ENCODE measurements at places on chromosomes 1 and 21. TPM values are rescaled to one million over a fixed set of nuclear protein-coding genes. Genes with fewer than 3 reads are reported as not detected.

The BACE2 gene
- 22.9 TPM for polyA plus RNA-seq

The FAM163A gene
- polyA plus RNA-seq = 4.2 TPM

The CYP4A22 gene
- polyA plus RNA-seq = 1.0 TPM

The CYB5RL gene
- 6.0 TPM for polyA plus RNA-seq

The CAMK1G gene
- polyA plus RNA-seq = 10.8 TPM

The THEM5 gene
- polyA plus RNA-seq = 1.5 TPM

The SYT2 gene
- polyA plus RNA-seq = 46.7 TPM

The UBL4B gene
- not detected for polyA plus RNA-seq

The PTGER3 gene
- 21.3 TPM for polyA plus RNA-seq

The CAPN8 gene
- 0.99 TPM for polyA plus RNA-seq

Data from spinal cord (tissue), 10 donors.